ENCODE measurements at places on chromosomes 1 and 21.

DNA sequence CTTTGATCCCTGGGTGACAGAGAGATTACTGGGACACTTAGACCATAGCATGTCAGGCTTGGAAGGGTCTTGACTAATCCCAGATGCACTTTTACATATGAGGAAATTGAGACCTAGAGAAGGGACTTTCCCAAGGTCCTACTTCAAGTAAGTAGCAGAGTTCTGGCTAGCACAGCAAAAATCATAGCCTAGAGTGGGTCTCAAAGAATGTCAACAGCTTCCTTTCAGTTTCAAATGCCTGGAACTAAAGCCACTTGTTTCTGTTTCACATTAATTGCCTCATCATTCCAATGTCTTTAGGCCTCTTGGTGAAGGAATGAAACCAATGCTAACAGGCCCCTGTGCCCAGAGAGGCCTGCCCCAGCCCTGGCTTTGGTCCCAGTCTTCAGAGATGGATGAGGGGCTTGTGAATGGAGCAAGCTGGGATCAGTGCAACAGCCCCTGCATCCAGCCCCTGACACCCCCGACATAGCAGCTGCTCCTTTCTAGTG lies 26.6 kb downstream of the ATF3 start:
- no peak for DNase-seq

- DNase-seq, result no peak
Observed at GRCh38 chr1:42848823-42849537, 2.6 kb downstream of the ZNF691 start.

GRCh38 chr1:231855361-231855760 lies 228.8 kb downstream of the DISC1 start:
- DNase-seq, result no peak

- no peak for DNase-seq
Observed at GRCh38 chr1:181099152-181100014, 10.9 kb downstream of the IER5 start.

DNA sequence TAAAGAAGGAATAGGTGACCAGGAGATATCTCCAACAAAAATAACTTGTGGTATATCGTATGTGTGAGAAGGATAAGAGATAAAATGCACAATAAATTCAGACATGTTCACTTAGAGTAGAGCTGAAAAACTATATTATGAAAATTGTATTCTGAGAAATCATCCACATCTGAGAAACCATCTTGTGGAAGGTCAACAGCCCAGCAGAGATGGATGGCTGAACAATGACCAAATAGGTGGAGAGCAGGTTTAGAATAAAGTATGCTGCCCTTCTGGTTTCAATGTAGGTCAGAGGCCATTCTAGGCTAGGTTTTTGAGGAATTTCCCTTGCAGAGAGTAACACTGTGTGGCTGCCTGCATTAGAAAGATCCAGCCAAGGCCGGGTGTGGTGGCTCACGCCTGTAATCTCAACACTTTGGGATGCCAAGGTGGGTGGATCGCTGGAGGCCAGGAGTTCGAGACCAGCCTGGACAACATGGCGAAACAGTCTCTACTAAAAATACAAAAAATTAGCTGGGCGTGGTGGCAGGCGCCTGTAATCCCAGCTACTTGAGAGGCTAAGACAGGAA lies 8.8 kb upstream of the UAP1 start:
- no peak for DNase-seq

DNA sequence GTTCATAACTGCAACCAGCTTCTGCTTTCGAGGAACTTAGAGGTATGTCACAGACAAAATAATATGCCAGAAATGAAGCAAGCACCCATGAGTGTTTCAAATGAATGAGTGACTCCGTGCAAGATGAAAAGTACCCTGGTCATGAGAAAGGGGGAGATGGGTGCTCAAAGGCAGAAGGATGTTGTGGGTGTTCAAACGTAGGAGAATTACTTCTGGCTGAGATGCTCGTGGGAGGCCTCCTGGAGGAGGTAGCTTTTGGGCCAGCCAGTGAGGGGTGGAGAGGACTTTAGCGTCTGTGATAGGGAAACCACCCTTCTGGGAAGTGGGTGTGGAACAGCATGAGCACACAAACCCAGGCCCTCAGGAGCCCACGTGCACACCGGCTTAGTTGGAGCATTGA lies 113.8 kb downstream of the SYF2 start:
- no peak for DNase-seq

DNA sequence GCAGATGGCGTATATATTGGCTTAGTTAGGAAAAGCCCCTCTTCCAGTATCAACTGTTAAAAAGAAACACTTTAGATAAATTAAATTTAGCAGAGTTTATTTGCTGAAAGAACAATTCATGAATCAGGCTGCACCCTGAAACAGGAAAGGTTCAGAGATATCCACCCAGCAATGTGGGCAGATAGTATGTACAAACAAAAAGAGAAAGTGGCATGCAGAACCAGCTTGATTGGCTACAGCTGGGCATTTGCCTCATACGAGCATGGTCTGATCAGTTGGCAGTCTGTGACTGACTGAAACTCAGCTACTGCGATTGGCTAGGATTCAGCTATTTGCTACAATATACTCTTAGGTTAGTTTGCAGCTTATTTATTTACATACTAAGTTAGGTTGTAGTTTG lies 98.2 kb downstream of the ZC3H11B start:
- no peak for DNase-seq

DNA sequence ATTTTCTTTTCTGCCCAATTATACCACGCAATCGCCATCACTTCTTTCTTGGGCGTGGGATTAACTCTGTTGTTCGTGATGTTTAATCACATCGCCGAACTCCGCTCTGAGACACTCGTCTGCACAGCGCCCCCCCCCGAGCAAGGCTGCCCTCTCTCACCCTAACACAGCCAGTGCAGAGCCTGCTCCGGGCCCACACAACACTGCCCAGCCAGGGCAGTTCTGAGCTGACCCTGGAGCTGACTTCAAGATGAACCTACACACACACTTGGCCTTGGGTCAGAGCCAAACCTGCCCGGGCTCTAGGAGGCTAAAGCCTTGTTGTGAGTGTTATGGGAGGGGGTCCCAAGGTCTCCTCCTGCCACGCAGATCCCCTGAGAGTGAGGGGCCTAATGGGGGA lies 64.6 kb upstream of the LRP8 start:
- DNase-seq, result no peak

DNA sequence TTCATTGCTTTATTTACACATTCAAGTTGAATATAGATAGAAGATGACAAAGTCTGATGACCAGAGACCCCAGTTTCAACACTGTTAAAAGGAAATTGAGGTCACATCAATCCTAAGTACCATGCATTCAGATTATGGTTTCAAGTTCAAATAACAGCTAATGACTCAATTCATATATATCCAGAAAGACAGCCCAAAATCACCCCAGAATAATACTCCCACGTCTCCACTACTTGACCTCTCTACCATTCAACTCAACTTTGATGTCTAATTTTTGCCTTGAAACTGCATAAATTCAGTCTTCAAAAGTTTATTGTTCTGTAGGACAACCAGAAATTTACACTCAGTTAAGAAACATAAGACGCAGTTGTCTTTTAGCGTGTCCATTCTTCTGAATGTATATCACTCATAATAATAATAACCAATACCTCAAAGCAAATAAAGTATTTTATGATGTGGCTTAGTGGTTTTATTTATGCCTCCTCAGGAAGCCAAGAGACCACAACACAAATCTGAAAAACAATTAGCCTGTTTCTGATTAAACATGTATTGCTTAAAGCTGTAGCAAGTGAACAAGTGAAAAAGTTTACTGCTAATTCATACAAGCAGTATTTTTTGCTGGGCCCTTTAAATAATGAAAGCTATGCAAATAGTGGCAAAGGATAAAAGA lies 569.0 kb downstream of the LTN1 start:
- no peak for DNase-seq

- no peak for DNase-seq
Observed at GRCh38 chr1:237032029-237032428, 10.0 kb upstream of the RYR2 start.

DNA sequence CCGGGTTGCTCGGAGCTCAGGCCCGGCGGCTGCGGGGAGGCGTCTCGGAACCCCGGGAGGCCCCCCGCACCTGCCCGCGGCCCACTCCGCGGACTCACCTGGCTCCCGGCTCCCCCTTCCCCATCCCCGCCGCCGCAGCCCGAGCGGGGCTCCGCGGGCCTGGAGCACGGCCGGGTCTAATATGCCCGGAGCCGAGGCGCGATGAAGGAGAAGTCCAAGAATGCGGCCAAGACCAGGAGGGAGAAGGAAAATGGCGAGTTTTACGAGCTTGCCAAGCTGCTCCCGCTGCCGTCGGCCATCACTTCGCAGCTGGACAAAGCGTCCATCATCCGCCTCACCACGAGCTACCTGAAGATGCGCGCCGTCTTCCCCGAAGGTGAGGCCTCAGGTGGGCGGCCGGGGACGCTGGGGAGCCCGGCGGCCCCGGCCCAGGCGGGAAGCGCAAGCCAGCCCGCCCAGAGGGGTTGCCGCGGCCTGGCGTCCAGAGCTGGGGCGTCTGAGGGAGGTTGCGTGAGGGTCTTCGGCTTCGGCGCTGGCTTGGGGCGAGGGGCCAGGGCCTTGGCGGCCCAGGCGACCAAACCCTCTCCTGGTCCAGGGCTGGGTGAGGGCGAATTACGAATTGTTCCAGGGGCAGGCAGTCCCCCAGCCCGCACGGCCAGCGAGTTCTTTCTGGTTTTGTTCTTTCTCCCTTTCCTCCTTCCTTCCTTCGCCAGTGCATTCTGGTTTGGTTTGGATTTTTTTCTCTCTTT lies 805 bp downstream of the SIM2 start:
- no peak for DNase-seq

GRCh38 chr21:16116069-16116468 lies 386.3 kb downstream of the USP25 start:
- DNase-seq, result no peak

GRCh38 chr1:56578138-56578962 lies 1.0 kb downstream of the PLPP3 start:
- peak; percentile 29 for DNase-seq

DNA sequence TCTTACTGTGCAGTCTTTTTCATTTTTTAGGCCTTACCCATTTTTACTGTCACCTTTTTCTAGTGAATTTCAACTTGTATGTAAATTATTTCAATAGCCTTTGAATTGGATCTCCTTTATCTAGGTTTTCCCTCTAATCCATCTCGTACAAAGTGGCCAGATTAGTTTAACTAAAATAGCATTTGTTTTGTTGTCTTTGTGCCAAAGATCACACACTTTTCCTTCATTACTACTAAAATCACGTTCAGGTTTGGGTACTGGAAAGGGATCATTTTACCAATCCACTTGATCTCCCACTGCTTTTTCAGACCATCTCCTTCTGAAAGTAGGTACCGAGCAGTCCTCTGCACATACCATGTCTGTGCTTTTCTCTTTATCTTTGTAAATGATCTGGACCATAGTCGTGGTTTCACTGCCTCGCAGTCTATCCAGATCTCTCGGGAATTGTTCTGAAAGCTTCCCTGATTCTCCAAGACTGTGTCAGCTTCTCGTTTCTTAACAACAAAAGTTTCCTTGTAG lies 20.1 kb downstream of the KDM1A start:
- DNase-seq, result no peak

- no peak for DNase-seq
Observed at GRCh38 chr1:56045477-56045876, 533.9 kb downstream of the PLPP3 start.

DNA sequence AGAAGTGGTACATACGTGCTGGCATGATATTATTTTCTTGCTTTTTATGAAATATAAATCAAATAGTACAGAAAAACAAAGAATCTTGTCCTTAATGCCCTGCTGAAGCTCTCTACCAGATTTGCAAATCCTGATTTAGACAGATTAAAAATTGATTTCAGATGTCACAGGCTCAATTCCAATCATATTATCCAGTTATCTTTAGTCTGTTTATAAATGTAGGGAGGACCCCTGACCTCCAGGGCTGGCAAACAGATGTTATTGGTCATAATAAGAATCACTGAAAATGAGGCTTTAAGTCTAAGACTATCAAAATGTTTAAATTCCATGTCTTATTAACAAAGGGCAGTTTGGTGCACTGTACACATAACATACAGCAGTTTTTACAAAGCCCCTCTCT lies 62.1 kb downstream of the TP53BP2 start:
- no peak for DNase-seq

GRCh38 chr1:153978274-153978909 lies 918 bp upstream of the JTB start:
- no peak for DNase-seq

DNA sequence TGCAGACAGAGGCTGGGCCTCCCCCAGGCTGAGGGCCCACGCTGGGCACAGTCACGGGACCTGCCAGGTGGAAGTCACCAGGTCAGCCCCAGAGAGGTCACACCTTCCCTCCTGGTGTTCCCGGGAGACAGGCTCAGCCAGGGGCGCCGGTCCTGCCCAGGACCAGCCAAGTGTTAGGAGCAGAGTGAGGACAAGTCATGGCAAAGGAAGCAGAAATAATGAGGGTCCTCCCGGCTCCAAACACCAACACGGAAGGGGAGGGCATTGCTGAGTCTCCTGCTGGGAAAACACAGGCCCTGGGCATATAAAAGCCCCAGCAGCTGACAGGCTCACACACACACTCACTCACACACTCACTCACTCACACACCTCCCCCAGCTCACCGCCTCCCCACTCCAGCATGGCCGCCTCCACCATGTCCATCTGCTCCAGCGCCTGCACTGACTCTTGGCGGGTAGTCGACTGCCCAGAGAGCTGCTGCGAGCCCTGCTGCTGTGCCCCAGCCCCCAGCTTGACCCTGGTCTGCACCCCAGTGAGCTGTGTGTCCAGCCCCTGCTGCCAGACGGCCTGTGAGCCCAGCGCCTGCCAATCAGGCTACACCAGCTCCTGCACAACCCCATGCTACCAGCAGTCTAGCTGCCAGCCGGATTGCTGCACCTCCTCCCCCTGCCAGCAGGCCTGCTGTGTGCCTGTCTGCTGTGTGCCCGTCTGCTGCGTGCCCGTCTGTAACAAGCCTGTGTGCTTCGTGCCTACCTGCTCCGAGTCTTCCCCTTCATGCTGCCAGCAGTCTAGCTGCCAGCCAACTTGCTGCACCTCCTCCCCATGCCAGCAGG lies at the start of gene KRTAP10-10:
TSS of gene KRTAP10-10 (plus strand) at position 339 of the 833 bp plus-strand sequence. CDS start at position 401, 62 bp downstream.
- DNase-seq, result no peak

- no peak for DNase-seq
Observed at GRCh38 chr1:2392686-2393085, 1.0 kb downstream of the RER1 start.

GRCh38 chr1:179586107-179586823 lies 5.4 kb upstream of the TDRD5 start:
- DNase-seq, result no peak

GRCh38 chr1:64579767-64580166 lies 109.8 kb downstream of the CACHD1 start:
- no peak for DNase-seq

DNA sequence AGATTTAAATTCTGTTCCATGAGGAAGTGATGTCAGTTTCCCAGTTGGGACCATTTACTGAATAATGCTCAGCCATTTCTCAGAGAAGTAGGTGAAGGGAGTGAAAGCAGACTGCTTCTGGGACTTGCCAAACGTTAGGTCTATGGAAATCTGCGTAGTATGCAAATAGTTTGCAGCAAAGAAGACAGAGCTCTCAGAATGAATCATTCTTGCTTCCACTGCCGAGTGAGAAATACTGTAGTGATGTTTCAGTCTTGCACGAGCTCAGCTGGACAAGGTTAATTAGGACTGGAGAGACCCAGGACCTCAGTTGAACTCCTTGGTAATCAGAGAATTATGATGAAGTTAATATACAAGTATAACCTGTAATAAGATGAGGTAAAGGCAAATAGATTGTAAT lies 317.7 kb upstream of the DAB1 start:
- DNase-seq, result no peak

GRCh38 chr1:85091671-85092280 lies 43.5 kb upstream of the MCOLN3 start:
- DNase-seq, result no peak
